NCI-H526 treated with DMSO at 0.1 percent for 48 hours (cell line): ENCODE measurements at places on chromosomes 6 and 20.

- DNase-seq: no peak
Measured at GRCh38 chr6:89007209-89008000, 44.0 kb upstream of the RNGTT start.

GRCh38 chr20:53937929-53938367 lies 132.4 kb downstream of the BCAS1 start:
- no peak for DNase-seq

DNA sequence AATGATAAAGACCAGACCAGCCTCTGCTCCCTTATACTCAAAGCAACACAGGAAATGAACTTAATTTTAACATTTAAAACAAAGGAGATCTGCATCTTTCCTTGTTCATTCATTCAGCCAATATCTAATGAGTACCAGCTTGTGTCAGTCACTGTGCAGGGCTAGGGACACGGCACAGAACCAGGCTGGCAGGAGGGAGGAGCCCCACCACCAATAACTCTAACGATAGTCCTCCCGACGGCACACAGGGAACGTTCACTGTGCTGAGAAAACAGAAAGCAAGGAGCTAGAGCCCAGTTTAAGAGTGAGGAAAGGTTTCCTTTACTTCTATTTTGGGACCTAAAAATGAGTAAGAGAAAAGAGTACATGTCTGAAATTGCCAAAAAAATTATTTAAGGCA lies 9.9 kb downstream of the ETV7 start:
- DNase-seq: no peak

DNA sequence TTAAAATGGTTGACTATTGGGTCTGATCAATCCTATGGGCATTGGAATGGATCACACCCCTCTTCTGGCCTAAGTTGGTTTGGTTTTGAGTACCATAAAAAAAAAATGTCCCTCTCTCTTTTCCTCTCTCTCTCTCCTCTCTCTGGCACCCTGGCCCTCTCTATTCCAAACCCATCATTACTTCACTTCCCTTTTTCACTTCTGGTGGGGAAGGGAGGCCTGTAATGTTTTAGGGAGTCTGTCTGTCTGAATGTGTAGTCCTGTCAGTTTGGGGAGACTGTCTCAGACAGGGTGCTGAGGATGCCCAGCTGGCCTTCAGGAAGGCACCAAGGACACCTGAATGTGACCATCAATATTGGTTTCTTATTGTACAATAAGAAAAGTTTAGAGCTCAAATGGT lies 165.8 kb downstream of the CD24 start:
- DNase-seq: no peak

DNA sequence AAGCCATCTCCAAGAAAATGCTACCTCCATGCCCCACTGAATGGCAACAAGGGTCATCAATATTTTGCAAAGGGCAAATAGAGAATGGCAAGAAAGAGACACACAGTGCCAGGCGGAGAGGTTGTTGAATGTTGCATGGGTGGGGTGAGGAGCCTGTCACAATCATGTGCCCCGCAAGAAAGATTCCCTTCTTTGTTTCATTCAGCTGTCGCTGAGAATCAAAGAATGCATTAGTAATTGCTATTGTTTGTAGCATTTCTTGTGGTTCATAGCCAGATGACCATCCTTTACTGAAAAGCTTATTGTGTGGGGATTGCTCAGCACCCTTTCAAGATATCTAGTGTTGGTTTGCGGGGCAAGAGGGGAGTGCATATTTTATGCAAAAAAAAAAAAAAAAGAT lies 166.5 kb upstream of the QKI start:
- no peak for DNase-seq

GRCh38 chr6:169930799-169931198 lies 179.4 kb downstream of the ERMARD start:
- no peak for DNase-seq
